ENCODE measurements at places on chromosomes 13 and 19.

GRCh38 chr13:65508338-65508737 lies 1721.8 kb downstream of the PCDH9 start:
- DNase-seq = no peak

DNA sequence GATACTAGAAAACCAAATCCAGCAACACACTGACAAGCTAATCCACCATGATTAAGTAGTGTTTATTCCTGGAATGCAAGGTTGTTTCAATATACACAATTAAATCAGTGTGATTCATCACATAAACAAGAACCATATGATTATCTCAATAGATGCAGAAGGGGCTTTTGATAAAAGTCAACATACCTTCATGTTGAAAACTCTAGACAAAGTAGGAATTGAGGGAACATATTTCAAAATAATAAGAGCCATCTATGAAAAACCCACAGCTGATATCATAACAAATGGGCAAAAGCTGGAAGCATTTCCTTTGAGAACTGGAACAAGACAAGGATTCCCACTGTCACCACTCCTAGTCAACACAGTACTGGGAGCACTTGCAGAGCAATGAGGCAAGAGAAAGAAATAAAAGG lies 213.6 kb upstream of the CSNK1A1L start:
- DNase-seq = no peak

DNA sequence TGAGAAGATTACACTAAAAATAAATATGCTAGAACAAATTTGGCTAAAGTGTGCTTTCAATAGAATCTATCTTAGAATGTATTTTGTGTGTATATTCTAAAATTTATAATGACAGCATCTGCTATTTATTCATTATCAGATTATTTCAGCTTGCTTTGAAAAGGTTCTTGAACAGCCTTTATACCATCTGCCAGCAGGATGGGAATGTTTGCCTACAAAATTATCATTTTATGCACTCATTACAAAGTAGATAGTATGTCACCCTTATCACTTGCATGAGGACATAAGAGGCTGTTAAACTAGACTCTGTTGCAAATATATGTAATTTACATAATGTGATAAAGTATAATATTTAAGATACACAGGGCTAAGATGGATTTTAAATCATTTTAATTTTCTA lies 1286.9 kb upstream of the PCDH20 start:
- DNase-seq = no peak

GRCh38 chr13:34939771-34940170 lies 2.3 kb upstream of the NBEA start:
- DNase-seq = no peak

DNA sequence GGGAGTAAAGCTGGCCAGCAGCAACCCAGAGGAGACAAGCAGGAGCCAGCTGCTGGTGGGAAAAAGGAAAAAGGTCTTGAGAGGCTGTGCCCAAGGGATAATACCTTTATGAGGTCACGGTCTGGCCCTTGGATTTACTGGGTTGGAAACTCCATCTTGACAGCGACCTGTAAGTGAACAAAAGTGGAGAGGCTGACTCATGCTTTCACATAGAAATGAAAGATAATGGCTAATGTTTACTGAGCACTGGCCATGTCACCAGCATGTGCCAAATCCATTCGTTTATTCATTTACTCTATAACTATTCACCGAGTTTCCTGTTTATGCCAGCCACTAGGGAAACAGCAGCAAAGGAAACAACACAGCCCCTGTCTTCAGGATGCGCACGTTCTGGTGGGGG lies 4.7 kb downstream of the VRK3 start:
- no peak for DNase-seq

GRCh38 chr19:4861147-4861546 lies 6.3 kb downstream of the PLIN3 start:
- no peak for DNase-seq

- DNase-seq = no peak
Measured at GRCh38 chr13:113801289-113801961, 42.4 kb downstream of the TMEM255B start.

- peak; percentile 47 for DNase-seq
Measured at GRCh38 chr19:34733266-34733745, 737 bp upstream of the ZNF181 start.
